ENCODE measurements at places on chromosomes 1 and 21.

DNA sequence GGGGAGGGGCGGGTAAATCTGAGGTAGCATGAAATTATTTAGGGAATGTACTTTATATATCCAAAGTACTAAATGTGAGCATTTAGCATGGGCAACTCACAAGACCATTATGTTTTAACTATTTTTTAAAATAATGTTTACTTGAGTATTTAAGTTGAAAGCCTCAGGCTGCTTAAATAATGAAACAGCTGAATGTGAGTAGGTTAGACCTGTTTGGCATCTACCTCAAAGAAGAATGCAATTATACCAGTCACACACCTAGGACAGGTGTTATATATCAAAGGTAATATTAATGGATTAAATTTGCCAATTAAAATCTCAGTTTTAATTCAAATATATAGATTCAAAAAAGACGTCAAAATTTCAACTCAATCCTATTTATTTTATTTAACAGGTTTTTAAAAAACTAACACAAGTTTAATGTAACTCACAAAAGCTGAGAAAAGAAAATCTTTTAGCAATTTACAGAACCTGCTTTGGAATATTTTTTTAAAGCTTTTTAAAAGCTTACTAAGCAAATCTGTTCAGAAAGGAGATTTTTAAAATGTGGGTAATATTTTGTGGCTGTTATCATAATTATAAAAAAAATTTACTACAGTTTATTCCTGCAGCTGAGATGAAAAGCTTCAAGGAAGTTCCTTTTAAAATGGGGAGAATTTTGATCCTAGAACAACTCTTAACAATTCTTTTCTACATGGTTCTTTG lies 104.6 kb upstream of the LBR start:
- no peak for DNase-seq

DNA sequence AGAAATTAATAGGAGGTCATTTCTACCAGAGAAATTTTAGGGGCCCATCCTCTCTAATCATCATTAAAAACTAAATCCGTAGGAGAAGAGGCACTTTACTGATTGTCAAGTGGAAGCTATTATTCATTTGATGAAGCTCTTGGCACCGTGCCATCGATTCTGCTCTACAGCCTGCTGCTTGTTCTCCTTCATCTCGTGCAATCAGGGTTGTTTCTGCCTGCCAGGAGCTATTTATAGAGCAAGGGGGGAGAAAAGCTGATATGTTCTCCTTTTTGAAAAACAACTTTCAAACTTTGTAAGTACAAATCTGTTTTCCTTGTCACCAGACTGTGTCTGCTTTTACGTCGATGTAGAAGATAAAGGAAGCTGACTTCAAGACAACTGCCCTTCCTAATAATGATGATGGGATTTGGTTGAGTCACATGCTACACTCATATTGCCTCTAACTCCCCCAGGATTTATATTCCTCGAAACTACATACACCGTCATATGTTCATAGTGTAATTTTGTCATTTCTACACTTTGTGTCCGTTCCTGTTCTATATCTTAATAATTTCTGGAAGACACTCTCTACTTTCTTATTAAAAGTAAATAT lies 169.6 kb upstream of the LHX8 start:
- DNase-seq = no peak

- DNase-seq = no peak
These were observed 284.0 kb downstream of the PTPRC start for GRCh38 chr1:198922638-198923430.

DNA sequence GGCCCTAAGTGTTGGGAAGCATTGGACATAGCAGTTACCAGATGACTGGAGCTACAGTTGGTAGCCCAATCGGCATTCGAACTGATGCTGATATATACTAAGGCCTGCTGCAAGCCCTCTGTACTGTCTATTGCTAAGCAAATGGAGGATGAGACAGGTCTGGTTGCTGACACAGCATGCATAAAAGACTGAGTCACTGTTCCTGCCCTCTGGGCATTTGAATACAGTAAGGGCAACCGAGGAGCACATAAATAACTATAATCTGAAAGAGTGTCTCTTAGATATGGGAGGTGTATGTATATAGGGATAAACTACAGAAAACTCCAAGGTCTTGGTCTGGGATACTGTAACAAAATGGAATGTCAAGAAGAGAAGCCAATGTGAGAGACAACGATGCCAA lies 16.8 kb upstream of the MARK1 start:
- DNase-seq = no peak

DNA sequence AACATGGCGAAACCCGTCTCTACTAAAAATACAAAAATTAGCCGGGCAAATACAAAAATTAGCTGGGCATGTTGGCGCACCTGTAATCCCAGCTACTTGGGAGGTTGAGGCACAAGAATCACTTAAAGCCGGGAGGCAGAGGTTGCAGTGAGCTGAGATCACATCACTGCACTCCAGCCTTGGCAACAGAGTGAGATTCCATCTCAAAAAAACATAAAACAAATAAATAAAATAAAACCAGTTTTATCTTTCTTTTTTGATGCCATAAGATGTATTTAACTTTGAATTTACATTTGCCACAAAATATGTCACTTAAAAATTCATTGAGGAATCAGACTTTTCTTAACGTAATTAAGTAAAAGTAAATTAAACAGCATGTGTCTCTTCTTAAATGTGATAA lies 113.3 kb upstream of the ERRFI1 start:
- no peak for DNase-seq

GRCh38 chr21:32608851-32609250 lies 3.3 kb downstream of the CFAP298 start:
- DNase-seq = no peak

DNA sequence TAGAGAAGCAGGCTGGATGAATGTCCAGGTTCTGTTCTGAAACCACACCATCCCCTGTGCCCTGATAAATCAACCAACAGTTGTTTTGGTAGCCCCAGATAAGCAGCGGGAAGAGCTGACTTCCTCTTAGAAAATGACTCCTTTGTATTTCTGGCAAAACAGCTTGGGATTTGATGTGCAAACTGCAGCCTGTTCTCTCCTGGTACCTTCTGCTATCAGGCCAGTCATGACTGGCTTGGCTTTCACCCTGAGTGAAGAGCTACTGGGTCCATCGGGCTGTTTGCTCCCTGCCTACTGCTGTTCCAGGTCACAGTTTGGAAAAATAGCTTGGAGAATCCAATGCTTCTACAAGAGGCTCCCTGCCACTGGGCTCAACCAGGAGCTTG lies 116.8 kb downstream of the DTL start:
- DNase-seq = no peak

DNA sequence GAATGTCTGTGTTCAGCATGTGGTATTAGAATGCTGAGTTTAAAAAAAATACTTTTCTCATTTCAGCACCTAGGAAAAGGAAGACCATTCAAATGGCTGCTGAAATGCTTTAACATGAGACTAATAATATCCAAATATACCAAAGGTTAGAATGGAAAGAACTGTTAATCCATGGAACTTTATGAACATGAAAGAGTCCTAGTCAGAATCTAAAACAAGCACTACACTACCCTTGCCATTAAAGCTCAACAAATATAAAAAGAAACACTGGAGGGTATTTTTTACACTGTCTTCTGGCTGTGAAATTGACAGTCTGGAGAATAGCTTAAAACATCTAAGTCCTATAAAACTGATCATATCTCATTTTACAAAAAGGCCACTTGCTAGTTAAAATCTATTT lies 112.9 kb upstream of the HP1BP3 start:
- no peak for DNase-seq

- DNase-seq = peak; percentile 99
These were observed 186.7 kb downstream of the PDE4B start for GRCh38 chr1:65979136-65980044.

- DNase-seq = no peak
These were observed 274.5 kb downstream of the SRGAP2C start for GRCh38 chr1:121459235-121459634.

DNA sequence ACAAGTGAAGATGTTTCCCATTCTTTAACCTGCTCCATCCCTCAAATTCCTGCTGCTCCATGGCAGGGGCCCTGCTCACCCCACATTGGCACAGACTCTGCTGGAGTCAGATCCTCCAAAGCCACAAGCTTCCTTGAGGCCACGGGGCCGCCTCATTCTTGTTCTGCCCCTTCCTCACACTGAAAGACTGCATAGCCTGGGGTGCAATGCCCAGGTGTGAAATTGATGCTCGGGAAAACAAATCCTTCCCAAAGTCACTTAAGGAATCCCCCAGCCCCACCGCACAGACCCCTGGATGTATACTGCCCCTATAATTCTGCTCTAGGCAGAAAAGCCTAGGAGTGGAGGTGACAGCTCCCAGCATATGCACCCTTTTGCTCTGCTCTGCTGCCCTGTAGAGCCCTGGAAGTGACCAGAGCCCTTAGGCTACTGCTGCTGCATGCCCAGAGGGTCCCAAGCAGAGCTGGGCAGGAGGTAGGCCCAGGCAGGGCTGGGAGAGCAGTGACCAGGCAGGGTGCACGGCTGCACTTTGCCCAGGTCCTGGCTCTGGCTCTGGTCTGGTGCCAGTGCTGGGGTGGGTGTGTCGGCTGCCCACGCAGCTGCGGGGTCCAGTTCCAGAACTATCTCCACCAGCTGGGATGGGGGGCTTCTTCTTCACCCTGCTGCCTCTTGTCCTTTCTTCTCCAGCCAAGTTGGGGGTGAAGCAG lies 1.6 kb downstream of the HES2 start:
- DNase-seq = no peak

DNA sequence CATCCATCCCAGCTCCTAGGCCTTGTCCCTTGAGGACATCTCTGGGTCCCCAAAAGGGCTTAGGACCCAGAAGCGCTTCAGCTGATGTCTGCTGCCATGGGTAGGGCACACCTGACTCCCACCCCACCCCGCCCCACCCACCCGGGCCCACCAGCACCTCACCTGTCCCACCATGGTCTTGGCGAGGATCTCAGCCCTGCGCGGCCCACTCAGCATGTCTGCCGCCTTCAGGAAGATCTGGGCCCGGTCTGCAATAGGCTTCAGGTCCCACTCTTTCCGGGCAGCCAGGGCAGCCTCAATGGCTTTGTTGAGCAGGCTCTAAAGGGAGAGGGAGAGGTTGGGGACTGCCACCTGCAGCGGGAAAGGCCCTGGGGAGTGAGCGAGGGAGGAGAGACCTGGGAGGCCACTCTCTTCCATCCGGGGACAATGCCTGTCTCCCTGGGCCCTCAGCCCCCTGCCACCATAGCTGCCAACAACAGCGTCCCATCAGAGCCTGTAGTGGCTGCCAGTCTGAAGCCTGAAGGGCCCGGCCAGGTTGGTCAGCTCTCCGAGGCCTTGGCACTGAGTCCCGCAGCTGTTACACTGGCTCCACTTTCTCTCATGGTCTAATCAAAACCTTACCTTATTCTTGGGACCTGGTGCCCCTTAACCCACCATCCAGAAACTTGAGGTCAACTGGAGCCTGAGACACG lies 16.9 kb downstream of the ALDH4A1 start:
- DNase-seq = no peak

GRCh38 chr1:162943622-162944021 lies 82.6 kb upstream of the CCDC190 start:
- DNase-seq = peak; percentile 12

Data from amniotic epithelial cell (primary cell).